ENCODE measurements at places on chromosomes 4 and X.

- DNase-seq: no peak
Measured at GRCh38 chr4:95014068-95014467, 256.3 kb downstream of the BMPR1B start.

DNA sequence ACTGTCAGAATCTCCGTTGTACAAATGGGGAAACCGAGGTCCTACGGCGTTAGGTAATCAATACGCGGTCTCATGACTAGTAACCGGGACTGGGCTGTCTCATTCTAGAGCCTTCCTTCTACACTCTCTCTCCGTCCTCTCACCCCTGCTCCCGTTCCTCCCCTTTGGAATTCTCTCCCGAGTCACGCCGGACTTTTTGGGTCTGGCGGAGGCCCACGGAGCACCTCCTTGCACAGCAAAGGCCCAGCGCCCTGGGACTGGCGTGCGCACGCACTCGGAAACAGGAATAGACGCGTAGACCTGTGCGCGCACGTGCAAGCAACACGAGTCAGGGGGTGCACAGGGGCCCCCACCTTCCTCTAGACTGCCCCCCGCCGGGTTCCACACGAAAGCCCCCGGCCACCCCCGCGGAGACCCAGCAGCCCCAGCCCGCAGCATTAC, 361 bp downstream of the QDPR start:
- peak; percentile 43 for DNase-seq

GRCh38 chr4:184620212-184620867, 28.9 kb downstream of the CASP3 start:
- no peak for DNase-seq

GRCh38 chr4:26178854-26179253, 142.0 kb upstream of the RBPJ start:
- DNase-seq: no peak

- DNase-seq: no peak
Measured at GRCh38 chrX:140099221-140099620, 133.9 kb upstream of the CXorf66 start.

GRCh38 chr4:17103231-17103630, 204.8 kb upstream of the LDB2 start:
- no peak for DNase-seq

- DNase-seq: no peak
Measured at GRCh38 chr4:187996502-187997177, 1.1 kb downstream of the ZFP42 start.

- DNase-seq: no peak
Measured at GRCh38 chr4:144300616-144301015, 160.1 kb upstream of the GYPA start.

DNA sequence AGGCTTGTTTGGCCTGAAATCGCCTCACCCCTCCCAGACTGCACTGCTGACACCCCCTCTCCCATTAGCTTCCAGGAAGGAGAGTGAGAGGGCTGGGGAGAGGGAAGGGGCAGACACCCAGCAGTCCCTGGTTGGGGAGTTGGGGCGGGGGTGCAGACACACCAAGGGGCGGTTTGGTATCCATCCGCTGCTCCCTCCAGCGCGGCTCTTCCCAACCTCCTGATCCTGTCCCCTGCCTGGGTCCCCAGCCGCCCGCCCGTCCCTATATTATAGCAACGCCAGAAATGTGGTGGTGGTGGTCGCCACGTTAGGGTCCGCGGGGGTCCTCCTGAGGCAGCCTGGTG, 24.9 kb downstream of the GPRASP3 start:
- no peak for DNase-seq

GRCh38 chr4:26503427-26503826, 13.1 kb upstream of the CCKAR start:
- no peak for DNase-seq

- DNase-seq: no peak
Measured at GRCh38 chr4:23539969-23540569, 349.8 kb downstream of the PPARGC1A start.

DNA sequence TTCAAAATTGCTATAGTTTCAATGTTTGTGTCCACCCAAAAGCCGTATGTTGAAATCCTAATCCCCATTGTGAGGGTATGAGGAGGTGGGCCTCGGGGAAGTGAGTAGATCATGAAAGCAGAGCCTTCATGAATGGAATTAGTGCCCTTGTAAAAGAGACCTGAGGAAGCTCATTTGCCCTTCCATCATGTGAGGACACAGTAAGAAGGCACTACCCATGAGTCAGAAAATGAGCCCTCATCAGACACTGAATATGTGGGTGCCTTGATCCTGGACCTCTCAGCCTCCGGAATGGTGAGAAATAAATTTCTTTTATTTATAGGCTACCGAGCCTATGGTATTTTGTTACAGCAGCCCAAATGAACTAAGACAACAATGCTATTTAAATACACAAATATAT, 57.7 kb upstream of the EFHC2 start:
- no peak for DNase-seq

DNA sequence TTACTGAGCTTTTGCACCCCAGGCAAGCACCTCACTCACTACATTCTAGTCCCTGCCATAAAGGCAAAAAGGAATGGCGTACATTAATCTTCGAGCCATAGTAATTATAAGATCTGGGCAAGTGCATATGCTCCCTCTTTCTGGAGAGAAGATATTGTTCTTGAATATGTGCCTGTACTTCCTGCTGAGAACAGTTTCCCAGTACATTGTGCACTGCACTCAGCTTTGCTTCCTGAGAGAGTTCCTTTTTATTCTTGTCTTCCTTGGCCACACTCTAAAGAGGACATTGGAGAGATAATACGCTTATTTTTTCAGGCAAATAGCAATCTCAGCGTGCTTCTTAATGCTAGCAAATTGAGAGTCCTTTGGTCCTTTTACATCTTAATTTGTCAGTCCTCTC, 909.0 kb upstream of the PCDH10 start:
- no peak for DNase-seq

- DNase-seq: no peak
Measured at GRCh38 chrX:152925835-152926234, 28.0 kb downstream of the ZNF185 start.

GRCh38 chrX:148771440-148771839, 271.0 kb downstream of the AFF2 start:
- no peak for DNase-seq

DNA sequence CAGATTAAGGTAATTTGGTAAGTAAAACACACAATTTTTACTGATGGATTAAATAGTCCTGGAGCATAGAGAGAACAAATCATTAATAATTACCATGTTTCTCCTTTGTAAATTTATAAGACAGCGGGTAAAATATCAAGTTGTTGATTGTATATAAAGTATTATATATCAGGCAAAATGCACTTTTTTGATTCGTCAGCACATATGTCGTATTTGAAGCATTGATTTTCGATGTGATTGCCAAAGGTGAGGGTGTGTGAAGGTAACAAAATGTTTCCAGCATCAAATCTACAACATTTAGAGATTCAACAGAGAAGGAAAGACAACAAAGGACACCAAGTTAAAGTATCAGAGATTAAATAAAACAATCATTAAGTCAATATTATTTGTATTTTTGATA, 1437.8 kb upstream of the ADGRL3 start:
- DNase-seq: no peak

DNA sequence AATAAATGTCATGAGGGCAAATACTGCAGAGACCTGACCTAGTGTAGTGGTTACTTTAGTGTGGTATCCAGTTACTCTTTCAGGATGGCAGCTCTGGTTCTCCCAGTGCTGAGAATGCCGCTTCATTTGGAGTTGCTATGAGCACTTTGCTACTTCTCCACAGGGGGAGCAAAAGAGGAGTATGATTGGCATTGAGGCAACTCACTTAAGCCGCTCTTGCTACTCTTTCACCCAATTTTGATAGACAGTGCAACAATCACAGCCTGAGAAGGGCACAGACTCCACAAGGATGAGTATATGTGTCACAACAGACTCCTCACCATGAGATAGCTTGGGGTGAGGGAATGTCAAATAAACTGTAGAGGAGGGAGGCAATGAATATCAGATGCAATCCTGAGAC, 81.2 kb downstream of the NPY1R start:
- no peak for DNase-seq

GRCh38 chr4:165369522-165369921, 9.3 kb upstream of the CPE start:
- DNase-seq: no peak

- no peak for DNase-seq
Measured at GRCh38 chr4:83231620-83232076, 53.0 kb downstream of the COQ2 start.

DNA sequence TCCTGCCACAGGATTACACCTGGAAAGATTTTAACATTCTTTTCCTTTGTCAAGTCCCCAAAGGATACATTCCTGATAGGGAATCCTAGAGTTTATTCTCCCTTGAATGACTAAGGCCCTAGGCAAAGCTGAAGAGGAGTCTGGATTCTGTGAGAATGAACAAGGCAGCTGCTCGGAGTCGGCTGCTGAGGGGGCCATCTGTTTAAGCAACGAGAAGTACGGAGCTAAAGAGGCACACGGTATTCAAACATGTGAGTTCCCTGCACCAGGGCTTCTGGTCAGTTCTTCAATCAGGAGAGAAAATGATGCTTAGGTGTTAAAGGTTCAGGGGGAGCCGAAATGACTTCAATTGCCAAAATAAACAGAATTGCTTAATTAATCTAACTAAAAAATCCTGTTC, 97.6 kb downstream of the MGST2 start:
- no peak for DNase-seq

DNA sequence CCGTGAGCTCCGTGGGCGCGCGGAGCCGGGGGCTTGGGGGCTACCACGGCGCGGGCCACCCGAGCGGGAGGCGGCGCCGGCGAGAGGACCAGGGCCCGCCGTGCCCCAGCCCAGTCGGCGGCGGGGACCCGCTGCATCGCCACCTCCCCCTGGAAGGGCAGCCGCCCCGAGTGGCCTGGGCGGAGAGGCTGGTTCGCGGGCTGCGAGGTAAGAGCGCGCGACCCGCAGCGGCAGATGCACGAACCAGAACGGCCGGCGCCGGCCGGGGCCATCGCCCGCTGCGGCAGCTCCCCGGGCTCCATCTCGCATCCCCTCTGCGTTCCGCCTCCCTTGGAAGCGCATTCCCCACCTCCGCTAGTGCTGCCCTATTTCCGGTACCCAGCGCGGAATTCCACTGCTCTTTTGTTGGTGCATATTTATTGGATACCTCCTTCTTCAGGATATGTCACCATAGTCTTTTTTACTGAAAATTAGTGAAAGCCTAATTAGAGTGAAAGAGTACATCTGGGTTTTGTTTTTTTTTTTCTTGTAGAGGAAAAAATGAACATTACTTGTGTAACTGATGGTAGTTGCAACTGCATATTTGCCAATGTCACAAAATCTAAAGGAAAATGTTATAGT, 797 bp downstream of the PKD2 start:
- DNase-seq: no peak

DNA sequence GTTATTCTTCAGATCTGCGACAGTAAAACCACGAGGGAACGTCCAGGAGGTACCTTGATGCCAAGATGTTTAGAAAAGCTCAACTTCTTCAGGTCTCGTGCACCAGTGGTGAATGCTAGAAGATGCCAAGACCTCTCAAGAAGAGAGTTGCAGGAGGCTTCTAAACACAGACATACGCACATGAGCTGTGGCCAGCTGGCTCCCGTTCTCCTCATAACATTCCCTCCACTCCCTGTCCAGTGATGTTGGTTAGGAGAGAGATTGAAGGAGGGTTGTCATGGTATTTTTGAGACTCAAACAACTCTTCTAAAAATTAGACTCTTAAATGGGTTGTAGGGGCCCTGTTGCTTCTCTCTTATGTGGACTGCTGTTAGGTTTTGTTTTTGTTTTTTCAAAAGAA, 184.3 kb downstream of the QDPR start:
- no peak for DNase-seq

DNA sequence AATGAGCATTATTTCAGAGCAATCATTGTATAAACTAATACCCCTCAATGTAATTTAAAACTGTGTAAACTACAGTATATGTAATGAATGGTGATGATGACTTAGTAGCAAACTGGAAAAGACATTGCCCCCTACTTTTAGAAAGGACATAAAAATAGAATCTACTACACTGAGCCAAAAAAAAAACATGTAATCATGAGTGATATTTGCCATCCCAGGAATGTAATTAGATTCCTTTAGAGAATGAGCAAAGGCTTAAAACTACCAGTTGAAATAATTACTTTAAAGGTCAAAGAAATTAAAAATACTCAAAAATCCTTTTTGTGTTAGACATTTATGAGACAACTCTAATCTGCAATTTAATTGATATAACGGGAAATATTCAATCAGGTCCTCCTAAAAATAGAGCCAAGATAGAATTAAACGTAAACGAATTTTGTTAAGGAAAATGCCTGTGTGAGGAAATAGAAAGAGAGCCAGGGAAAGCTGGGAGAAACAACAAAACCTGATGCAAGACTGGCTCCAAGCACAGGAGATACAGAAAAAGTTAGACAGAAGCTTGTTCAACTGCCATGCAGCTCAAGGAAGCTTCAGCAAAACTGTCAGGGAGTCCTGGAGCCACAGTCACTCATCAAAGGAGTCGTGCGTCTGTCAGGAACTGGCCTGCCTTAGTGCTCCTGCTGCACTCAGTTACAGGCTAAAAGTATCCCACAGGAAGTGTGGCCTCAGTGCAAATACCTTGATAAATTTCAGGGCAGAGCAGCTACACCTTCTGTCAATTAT, 655.7 kb upstream of the INTU start:
- no peak for DNase-seq

DNA sequence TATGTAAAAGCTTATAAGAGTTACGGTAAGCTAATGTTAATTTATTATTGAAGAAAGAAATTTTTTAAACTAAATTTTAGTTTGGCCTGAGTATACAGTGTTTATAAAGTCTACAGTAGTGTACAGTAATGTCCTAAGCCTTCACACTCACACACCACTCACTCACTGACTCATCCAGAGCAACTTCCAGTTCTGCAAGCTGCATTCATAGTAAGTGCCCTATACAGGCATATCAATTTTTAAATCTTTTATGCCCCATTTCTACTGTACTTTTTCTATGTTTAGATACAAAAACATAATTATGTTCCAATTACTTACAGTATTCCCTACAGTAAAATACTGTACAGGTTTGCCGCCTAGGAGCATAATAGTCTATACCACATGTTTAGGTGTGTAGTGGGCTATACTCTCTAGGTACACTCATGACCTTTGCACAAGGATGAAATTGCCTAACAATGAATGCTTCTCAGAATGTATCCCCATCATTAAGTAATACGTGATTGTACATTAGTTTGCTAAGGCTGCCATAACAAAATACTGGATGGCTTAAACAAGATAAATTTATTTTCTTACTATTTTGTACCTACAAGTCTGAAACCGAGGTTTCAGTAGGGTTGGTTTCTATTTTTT, 333.8 kb upstream of the PCDH7 start:
- DNase-seq: no peak

DNA sequence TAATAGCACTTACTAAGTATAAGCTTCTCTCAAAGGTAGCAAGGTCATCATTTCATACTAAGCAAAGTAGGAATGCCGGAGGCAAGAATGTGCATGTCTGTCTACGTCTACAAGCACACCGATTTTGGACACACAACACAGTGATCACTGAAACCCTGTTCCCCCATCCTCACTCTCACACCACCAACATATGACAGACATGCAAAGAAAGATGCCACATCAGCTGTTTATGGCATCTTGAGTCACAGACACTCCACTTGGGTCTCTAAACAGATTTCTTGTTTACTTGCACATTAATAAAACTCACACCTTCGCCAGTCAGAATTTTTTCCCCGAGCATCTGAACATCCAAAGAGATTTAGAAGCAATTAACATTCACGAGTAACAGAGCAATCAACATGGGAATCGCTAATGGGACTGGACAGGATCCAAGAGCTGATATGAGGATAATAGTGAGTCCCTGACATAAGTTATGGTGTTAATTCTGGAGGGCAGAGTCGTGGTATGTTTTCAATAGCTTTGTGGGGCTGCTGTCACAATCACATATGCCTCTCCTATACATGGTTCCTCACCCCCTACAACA, 324.1 kb downstream of the DHX15 start:
- no peak for DNase-seq

- no peak for DNase-seq
Measured at GRCh38 chrX:24203072-24203808, 53.7 kb downstream of the ZFX start.
